ENCODE measurements at places on chromosomes 7 and 10.

GRCh38 chr10:100747456-100748230, 2.3 kb downstream of the PAX2 start:
- no peak for DNase-seq

DNA sequence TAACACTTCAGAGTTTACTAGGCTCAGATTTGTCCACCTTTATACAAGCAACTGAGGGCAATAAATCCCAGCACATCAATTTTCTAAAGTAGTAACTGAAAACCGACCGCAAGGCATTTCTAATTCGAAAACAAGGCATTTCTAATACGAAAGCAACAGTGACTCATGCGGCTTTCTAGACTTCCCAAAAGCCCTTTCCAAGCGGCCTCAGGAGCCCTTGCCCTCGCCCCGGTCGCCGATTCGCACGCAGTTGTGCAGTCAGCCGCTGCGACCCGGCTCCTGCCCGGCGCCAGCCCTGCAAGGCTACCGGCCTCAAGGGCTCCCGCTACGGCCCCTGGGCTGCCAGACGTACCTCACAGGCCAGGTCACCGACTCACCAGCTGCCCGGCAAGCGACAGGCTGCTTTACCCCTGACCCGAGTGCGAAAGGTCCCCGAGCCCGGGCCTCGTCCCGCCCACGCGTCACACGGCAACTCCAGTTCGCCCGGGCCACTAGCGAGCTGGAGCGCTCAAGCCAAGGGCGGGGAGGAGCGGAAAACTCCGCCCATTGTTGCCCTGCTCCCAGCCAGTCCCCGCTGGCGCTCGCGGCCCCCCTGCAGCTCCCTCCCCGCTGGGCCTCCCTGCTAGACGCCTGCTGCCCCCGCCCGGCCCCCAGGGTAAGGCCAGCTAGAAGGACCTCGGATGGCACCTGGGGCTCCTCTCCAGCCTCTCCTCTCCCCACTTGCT, 7.3 kb downstream of the NCOA4 start:
- peak; percentile 75 for DNase-seq

- no peak for DNase-seq
Measured at GRCh38 chr10:118980135-118980865, 49.2 kb upstream of the NANOS1 start.

- DNase-seq, result no peak
Measured at GRCh38 chr7:111476586-111477293, 85.6 kb downstream of the IMMP2L start.

DNA sequence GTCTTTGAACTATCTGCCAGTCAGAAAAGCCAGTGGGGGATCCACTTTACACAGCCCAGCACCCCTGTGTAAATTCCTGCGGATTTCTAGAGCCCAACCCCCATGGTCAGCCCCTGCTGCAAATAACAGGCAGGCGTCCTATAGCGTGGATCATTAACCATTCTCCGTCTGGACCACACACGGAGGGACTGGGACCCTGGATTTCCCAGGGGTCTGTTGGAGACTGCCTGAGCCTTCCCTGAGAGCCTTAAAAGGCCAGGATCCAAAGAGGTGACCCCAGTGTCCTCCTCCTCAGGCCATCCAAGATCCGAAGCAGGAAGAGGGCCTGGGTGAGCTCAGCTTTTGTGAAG, 11.2 kb upstream of the GRID1 start:
- no peak for DNase-seq

GRCh38 chr10:61018146-61018545, 74.2 kb upstream of the RHOBTB1 start:
- no peak for DNase-seq

DNA sequence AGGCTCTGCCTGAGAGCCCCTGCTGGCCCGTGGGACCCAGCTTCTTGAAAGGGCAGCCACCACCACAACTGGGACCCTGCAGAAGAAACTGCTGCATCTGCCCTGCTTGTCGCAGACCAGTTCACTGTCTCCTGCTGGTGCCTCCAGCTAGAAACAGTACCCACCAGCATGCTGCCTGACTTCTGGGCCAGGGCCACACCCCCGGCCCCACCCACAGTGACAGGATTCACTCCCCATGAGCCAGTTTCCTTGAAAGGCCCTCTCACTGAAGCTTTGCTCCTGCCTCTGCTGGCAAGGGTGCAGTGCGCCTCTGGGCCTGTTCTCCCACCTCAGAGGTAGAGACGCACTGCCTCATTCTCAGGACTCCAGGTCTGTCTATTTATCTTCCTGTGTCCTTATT, 32.4 kb downstream of the ANXA11 start:
- DNase-seq, result no peak

DNA sequence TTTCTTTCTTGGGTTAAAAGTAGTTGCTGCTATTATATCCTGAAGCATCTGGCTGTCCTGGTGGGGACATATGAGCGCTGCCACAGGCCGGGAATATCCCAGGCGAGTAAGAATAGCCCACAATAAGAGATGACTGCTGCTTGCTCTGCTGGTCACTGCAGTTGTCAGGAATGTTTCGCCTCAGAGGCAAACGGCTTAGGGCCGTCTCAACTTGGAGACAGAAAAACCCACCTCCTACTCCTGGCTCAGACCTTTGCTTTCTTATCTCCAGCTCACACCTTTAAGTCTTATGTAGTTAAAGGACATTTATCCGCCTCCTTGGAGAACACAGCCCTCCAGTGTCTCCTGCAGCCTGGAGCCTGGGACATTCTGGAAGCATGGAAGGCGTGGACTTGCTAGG, at the start of gene GJD4:
Gene GJD4, plus strand, starts transcription at position 151 of the 400 bp plus-strand sequence. Its CDS starts 227 bp downstream, at position 378.
- DNase-seq, result no peak

GRCh38 chr10:80509108-80509402, 28.6 kb upstream of the SH2D4B start:
- DNase-seq, result no peak

GRCh38 chr7:151000897-151001495, 10.2 kb downstream of the NOS3 start:
- no peak for DNase-seq

DNA sequence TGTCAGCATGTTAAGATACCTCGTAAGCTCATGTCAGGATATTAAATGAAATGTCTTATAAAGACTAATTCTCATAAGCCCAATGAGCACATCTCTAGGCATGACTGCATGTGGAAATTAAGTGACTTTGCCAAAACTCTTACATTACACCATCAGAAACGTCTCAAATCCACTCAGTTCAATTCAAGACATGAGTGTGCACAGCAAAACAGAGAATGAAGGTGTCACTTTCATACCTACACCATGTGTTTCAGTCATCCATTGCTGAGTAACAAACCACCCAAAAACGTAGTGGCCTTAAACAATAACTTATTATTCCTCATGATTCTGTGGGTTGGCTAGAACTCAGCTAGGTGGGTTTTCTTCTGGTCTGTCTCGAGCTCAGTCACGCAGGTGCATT, 99.8 kb downstream of the ATE1 start:
- no peak for DNase-seq

DNA sequence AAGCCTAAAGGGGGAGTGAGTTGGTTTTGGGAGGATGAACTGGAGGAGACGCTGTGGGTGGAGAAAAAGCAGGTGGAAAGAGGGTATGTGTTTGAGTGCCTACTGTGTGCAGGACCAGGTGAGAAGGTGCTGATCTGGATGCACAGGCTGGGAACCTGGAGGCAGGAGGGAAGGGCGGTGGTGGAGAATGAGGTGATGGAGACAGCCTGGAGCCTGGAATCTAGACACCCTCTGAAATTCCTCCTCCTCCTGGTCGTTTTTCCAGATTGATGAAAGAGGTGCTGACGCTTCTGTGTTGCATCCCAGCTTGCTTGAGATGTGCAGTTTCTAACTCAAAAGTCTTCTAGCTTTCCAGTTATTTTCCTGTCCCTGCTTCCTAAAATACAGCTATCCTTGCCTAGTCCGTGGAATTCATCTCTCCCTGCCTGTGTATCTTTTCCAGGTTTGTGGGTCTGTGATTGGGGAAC, 67.5 kb downstream of the LRMDA start:
- DNase-seq, result no peak

GRCh38 chr10:62491597-62491996, 117.4 kb downstream of the ZNF365 start:
- DNase-seq, result no peak

DNA sequence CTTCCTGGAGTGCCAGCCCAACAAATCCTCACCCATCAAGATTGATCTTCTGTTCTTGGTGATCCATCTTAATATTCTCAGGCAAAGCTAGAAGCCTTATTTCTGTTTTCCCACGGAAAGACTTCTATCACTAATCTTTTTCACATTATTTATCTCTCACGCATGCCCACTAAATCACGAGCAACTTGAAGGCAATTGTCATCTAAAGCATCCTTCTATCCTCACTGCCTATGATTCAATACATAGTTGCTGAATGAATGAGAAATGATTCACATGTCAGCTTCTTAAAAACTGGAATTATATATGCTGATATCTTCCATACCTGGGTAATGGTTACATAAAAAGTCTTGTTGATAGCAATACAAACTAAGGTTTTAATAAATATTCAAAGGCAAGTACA, 12.6 kb upstream of the COL1A2 start:
- DNase-seq, result no peak

DNA sequence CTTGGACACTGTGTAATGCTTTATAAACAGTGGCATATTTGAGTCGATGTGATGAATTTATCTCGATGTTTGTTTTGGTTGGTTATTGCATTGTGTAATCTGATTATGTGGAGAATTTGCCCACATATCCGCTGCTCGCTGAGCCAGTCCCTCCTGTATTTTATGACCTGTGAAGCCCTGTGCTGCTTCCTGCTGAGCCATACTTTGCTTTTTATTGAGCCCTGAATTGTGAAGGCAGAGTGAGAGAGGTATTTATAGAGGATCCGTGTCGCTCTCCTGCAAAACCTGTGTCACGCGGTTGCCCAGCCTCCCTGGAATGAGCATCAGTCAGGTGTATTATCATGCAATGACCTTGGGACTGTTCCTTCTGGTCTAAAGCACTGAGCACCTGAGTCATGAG, 253.7 kb downstream of the ARHGAP21 start:
- DNase-seq, result no peak

DNA sequence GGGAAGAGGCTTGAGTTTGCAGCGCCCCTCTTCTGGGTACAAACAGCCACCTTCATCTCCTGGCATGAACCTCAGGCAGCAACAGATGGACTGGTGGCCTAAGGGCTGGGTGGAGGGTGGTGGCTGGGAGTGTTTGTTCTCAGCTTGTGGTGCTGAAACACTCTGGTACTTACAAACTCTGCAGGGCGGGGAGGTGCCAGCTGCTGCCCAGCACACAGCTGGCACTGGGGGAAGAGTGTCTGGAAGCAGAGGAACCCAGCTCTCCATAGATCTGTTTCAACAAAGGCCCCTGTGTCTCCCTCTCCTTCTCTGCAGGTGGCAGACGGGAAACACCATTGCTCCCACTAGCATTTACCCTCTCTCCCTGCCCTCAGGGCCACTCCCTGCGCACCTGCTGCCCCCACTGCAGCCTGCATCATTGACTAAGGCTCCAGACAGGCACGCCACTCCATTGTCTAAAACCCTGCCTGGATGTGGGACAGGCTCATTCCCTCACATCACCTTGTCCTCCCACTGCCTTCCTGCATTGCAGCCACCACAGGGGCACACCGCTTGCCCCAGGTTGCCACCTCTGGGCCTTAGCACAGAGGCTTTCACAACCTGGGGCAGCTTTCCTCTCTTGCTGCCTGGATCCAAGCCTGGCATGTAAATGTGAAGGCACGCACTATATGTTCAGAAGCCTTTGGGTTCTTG, 6.5 kb downstream of the ARHGAP22 start:
- DNase-seq, result no peak

GRCh38 chr7:128209229-128210035, 31.6 kb upstream of the LEP start:
- peak; percentile 67 for DNase-seq

- DNase-seq, result no peak
Measured at GRCh38 chr10:72616716-72617115, 9.2 kb downstream of the MICU1 start.

DNA sequence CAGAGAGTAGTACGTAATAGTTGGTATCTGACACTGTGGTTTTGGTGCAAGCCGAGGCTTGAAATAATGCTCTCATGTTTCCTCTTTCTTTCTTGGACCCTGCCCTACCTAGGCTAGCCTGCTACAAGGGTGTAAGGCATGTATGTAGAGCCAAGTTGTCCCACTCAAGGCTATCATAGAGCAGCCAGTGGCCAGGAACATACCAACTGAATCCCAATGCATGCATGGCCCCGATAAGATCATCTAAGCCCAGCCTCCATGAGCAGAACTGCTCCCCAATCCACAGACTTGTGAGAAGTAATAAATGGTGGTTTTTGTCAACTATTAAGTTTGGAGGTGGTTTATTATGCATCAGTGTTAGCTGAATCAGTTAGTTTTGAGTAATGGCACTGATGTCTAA, 250.2 kb downstream of the SH2D4B start:
- no peak for DNase-seq

DNA sequence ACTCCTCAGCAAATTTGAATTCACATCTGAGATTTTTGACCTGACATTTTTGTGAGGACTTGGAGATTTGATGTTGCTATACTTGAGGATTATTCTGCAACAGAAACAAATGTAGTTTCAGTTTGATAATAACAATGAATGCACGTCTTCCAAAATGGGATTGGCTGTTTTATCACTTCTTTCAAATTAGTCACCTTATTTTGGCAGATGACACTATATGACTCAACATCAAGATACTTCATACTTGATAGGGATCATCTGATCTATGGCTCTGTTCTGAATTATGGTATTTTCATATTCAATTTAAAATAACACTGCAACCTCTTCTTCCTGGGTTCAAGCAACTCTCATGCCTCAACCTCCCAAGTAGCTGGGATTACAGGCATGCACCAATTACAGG, 24.2 kb downstream of the ARL5B start:
- DNase-seq, result no peak

- DNase-seq, result peak; percentile 49
Measured at GRCh38 chr7:55571511-55572377, 558 bp downstream of the VOPP1 start.

DNA sequence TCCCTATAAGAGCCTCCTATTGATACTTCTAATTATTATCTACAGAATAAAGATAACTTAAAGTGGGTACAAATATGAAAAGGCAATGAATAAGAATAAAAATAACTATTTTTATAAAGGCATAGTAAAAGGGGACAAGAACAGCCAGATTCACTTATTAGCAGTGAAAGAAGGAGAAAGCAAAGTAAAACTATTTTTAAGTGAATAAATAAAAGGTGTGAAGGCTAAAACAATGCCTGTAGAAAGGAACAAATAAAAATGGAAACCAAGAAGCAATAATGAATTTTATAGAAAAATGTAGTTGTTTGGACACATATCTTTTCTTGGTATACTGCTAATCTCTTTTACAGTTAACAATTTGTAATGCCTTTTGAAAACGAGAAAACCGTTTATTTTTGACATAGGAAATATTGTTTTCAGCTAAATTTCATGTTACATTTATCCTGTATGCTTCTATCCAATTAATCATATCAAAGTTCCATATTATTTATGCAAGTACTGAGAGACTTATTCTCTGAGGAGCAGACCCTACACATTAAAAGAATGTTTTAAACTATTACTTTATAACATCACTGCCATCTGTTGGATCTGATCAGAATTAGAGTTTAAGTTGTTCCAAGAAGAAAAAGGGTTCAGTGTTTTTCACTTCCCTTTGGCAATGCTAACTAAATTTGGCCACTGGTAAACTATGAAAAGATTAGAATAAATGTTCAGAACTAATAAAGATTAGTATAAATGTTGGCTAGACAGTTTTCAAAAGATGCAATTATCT, 59.1 kb downstream of the ARMC3 start:
- DNase-seq, result no peak

- DNase-seq, result no peak
Measured at GRCh38 chr10:93917064-93917391, 23.2 kb downstream of the SLC35G1 start.
